ENCODE measurements at places on chromosomes 11 and 22.

DNA sequence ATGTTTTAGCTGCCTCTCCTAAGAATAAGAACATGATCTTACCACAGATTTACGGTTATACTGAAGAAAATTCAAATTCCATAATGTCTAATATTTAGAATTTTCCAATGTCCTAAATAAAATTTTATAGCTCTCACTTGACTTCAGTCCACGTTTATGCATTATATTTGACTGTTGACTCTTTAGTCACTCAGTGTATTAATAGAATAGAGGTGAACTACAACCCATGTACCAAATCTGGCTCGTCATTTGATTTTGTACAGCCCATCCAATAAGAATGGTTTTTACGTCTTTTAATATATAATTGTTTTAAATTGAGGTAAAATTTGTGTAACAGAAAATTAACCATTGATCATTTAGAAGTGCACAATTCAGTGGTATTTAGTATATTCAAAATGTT, 34.9 kb downstream of the KDM2A start:
- no peak for DNase-seq

DNA sequence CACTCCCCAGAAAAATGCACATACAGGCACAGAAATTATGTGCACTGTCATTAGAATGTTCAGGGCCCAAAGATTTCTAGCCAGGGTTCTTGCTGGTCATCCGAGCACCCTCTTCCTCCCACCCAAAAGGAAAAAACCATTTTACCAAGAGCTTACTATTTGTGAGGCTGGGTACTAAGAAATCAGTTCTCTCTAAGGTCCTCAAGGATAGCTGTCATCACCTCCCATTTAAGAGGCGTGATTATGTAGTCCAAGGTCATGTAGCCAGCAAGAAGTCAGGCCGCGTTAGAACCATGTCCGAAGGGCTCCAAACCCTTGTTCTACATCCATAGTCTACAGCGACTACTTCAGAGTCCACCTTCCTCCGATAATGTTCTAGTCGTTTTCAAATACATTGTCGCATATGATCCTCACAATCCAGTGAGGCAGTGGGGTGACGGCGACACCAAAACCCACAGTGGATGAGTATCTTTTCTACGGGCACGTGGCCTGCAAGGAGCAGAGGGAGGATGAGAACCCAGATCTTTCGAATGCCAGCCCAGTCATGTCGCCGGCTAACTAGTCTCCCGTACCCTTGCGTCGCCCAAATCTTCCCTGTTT, 634 bp downstream of the TIMM8B start:
- DNase-seq = peak; percentile 40

GRCh38 chr22:24400034-24400725, 27.2 kb upstream of the ADORA2A start:
- no peak for DNase-seq

DNA sequence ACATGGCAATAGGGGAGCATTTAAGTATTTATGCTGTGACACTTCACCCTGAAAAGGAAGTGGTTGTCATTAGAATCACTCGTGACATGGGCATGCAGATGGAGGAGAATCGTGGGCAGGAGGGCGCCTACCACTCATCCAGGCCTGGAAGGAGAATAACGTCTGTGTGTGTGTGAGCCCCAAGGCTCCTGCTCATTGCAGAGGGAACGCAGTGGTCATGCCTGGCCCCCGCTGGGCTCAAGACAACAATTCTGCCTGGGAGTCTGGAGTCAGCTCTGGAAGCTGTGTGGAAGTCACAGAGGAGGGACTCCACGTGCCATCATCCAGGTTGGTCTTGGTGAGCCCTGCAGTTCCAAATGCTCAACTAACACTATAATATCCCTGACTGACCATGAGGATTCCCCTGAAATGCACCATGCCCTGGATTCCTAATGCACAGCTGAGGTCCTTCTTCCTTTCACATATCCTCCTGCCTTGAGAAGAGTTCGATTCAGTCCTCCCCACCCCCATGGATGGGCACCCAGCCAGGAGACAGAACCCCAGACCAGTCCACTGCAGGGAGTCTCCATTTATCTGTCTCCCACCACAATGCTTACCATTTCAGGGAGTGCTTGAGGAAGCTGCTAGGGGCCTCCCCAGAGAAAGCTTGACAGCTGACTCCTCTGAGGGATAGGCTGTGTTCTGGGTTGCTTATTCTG, 446.9 kb upstream of the B3GAT1 start:
- no peak for DNase-seq

DNA sequence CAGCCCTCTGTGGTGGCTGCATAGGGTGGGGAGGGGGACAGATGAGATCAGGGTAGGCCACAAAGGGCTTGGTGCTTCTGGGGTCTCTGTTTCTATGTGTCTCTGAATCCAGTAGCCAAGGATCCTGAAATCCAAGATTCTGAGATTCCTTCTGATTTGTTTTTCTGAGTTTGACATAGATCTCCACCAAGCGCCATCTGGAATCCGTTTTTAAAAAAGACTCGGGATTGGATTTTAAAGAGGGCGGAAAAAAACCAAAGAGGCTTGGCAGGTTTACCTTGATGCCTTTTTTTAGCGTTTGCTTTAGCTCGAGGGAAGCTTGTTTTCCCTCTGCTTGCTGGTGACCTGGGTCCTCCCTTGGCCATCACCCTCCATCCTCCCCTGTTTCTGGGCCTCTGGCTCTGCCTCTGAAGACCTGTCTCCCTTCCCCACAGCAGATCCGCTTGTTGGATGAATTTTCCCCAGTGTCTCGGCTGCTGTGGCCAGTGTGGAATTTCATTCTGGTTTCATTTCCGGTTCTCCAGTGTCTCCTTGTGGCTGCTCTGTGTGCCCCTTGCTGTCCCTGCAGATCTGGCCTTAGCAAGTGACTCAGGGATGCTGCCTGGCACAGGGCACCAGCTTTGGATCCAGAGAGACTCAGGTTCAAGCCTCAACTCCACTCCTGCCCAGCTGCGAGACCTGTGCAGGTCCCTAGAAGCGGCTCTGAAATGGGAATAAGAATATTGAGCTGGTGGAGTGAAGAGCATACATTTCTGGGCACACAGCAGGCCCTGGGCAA, 15.1 kb downstream of the SYNGR1 start:
- no peak for DNase-seq

DNA sequence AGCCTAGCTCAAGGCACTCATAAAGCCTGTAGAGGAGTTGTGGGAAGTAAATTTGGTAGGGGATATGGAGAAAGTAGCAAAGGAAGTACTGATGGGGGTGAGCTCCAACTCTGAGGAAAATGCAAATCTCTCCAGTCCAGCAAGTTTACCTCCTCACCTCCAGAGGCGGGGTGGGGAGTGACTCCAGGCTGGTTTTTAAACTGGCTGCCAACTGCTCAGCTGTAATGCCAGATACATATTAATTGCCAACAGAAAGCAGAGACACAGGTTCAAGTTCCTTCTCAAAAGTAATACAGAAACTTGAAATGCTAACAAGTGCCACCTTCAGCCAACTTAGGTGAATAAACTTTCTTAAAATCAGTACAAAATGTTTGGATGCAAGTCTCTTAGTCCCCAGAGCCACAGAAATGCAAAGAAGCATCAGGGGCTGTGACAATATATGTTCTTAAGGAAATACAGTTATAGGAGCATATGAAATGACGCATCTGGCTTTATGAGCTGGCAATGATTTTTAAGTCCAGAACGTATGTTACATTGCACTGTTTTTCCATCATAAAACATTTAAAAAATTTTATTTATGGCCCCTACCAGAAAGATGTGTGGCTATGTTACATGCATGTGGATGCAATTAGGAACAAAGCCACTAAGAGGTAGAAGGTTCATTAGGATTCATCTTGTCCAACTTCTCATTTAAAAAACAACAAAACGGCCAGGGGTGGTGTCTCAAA, 436.4 kb upstream of the CCDC90B start:
- no peak for DNase-seq

DNA sequence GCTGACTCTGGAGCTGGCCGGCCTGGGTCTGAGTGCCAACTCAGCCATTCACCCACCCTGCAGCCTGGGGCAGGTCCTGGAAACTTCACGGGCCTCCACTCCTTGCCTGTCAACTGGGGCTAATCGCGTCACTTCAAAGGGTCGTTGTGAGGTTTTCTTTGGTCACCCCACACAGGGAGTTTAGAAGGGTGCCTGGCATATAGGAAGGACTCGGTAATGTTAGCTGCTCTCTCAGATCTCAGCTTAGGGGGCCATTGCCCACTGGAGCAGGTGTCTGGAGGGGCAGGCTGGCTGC, 7.3 kb downstream of the INCENP start:
- DNase-seq = no peak

- no peak for DNase-seq
Observed at GRCh38 chr11:68891351-68891948, 12.2 kb downstream of the MRPL21 start.

DNA sequence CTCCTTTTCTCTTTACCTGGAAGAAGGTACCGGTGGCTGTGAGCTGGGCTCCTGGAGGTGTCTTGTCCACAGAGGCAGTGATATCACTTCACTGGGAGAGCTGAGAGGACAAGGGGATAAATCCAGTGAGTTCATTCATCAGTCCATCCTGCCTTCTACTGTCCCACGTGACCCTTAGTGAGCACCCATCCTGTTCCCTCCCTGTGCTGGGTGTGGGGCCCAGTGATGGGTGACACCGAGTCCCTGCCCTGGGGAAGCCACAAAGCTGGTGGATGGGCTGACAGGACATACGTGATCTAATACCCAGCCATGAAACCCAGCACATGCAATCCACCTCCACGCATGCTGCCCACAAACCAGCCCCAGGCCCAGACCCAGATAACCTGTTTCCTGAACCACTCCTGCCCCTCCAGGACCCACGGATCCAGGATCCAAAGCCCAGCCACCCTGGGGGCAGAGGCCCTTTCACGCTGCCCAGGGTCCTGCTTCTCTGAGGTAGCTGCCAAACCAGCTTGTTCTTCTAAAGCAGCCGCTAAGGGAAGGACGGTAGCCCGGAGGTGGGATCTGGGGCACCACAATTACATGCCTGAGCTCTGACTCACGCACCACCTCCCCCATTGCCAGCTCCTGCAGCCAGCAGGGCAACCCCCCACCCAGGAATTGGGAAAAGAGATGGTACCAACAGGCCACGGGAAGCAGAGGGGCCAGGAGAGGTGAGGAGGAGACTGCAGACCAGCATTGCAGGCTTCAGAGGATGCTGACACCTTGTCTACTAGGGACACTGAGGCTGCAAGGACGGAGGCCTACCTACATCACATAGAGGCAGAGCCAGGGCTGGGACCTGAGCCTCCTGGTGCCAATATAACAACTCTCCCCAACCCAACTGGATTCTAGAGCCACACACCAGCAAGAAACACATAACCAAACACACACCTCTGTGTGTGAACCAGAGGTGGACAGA, 35.2 kb downstream of the GDPD5 start:
- DNase-seq = peak; percentile 59

GRCh38 chr11:133929401-133930052, 27.2 kb downstream of the IGSF9B start:
- no peak for DNase-seq

- DNase-seq = no peak
Observed at GRCh38 chr11:3009481-3009880, 17.4 kb upstream of the NAP1L4 start.

DNA sequence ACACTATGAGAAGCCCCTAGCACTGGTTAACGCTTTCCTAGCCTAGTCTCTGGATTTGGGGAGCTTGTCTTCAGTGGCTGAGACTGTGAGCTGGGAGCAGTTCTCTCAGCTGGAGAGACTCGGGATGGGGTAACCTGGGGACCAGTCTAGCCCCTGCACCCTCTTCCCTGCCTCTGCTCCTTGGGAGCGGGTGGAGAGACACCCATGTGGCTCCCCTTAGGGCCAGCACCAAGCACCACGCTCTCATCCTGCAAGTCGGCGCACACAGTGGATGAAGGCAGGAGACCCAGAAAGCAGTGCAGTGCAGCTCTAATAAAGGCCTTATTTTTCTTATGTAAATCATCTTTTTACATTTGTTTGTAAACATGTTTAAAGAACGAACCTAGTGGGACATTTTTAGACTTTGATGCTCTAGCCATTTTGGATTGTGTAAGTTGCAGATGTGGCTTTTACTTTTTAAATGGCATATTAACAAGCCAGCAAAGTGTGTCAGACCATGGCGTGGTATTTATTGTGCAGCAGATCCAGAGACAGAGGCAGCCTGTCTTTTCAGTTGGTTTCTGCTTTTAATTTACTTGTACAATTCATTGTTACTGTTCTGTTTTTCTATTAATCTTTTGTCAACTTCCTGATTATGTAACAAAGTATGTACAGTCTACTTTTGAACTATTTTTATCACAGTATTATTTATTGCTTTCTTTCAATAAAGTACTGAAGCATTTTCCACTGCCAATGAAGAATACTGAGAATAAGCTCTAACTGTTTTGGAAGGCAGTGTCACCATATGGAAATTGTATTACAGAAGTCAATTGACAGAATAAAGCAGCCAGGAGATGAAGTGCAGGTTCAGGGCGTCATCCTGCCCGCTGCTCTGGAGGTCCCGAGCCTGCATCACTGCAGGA, 14.4 kb upstream of the CTTN start:
- DNase-seq = no peak

- DNase-seq = no peak
Observed at GRCh38 chr22:50189184-50189848, 3.6 kb downstream of the TRABD start.

- DNase-seq = no peak
Observed at GRCh38 chr11:134015556-134015955, 53.3 kb upstream of the JAM3 start.

DNA sequence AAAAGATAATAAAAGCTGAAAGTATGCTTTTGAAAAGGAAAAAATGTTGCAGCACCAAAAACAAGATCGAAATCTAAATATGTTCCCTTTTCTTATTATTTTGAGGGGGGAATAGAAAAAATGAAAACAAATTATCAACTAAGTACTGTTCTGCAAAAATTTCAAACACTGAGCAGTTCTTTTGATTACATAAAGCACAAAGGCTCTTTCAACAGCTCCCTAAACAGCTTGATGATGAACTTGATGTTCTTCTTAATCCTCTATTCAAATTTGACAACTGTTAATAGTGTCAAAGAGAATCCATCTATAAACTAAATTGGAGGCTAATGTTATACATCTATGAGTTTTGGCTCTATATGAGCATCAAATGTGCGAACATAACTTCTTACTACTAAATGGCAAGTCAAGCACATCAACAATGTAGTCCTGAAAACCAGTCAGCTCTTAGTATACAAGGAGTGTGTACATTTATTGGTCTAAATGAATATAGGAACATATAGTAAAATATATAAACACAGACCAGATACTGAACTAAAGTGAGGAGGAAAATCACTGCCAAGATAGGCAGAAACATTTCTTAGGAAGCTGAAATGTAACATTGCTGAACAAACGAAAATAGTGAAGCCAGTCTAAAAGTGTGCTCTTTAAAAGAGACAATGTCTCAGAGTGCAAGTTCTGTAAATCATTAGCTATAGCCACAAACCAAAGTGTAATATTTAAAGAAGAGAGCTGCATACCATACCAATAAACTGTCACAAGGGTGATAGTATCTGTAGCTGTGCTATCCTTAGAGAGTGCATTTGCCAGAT, 94.3 kb downstream of the SOX6 start:
- no peak for DNase-seq
